ENCODE measurements at places on chromosomes 7 and 10.

- DNase-seq, result no peak
Measured at GRCh38 chr7:28065721-28066285, 114.8 kb downstream of the JAZF1 start.

DNA sequence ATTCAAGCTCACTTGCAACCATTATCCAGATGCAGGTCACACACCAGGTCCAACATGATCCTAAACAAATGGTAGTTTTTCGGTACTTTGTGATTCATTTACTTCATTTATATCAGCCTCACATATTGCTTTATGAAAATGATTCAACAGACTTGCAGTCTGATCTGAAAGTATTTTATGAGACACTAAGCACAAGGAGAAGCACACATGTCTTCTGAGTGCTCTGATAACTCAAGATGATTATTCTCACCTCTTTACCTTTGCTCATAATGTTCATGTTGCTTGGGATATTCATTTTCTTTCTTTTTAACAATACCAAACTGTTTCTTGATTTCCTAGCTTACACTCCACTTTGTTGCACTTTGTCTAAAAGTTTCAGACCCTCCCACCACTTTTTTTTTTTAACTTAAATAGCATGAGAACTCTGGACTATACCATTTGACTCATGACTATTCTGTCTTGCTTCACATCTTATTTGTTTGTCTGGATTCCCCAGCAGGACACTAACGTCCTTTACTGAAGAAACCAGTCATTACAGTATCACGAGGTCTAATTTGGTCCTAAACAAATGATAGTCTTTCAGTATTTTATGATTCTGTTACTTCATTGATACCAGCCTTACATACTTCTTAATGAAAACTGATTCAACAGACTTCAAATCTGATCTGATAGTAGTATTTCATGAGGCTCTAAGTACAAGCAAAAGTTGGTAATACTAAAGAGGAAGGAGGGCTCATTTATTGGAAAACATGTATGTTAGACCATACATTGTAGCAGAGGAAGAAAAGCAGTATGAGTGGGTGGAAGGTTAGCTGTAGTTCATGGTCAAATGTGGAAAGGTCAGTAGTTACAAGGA is 171.8 kb upstream of the AHR start:
- DNase-seq, result no peak

- no peak for DNase-seq
Measured at GRCh38 chr10:9172276-9172675, 1117.8 kb downstream of the GATA3 start.

- no peak for DNase-seq
Measured at GRCh38 chr7:70177166-70177565, 578.9 kb downstream of the AUTS2 start.

DNA sequence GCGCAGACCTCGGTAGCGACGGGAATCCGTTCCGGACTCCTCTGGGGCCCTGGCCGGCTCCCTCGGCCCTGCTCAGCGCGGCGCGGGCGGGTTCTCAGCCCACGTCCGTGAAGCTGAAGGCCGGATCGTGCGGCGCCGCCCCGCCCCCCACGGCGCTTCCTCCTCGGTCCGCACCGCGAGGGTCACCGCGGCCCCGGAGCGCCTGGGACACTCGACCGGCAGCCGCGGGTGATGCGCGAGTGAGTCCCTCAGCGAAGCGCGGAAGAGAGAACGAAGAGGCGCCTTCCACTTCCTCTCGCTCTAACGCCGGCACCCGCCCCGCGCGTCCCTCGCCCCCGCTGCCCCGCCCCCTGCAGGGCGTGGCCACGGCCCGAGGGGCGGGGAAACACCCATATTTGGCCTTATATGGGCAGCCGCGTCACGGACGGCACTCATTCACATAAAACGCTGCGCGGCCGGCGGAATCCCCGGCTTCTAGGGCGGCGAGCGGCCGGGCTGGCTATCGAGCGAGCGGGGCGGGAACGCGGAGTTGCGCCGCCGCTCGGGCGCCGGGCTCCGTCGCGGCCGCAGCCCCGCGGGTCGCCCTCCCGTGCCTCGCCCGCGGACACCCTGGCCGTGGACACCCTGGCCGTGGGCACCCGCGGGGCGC is at the start of gene DUSP5:
Gene DUSP5 (plus strand): TSS at position 470 of the 649 bp plus-strand sequence. CDS start 215 bp downstream, outside the sequence.
- peak; percentile 82 for DNase-seq

DNA sequence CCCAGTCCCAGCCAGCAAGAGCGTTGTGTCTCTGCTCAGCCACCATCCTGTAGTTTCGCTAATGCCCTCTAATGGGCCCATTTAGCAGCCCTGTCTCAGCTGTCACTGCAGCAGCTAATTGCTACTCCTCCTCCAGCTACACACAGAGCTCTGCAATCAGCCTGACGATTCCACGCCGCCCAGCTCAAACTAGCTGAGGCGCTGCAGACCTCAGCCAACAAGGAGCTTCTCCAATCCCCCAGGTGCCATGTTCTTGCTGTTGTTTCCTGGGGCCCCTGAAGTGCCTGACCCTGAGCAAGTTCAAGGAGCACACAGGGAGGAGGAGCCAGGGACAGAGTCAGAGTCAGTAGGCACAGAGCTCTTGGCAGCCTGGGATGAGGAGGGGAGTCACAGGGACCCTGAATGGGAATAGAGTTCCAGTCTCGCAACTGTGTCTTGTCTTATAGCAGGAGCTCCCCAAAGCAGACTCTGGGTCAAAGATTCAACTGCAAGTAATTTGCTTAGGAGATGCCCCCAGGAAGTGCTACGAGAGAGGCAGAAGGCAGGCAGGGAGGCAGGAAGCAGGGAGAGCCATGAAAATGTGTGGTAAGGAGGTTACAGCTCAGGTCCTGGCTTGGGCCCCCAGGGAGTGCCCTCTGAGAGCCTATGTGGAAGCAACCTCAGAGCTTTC is 135.8 kb upstream of the UNC5B start:
- no peak for DNase-seq

Data from SW 1271 (cell line).